ENCODE measurements at places on chromosomes 1 and 21. TPM values are rescaled to one million over a fixed set of nuclear protein-coding genes. Genes with fewer than 3 reads are reported as not detected.

Gene LEMD1
- total RNA-seq = not detected

Gene REG4
- not detected for total RNA-seq

Gene LHX8
- not detected for total RNA-seq

Gene COL11A1
- total RNA-seq = not detected

Gene POMGNT1
- total RNA-seq = 64.4 TPM

Gene MCOLN2
- not detected for total RNA-seq

Gene KIAA1614
- total RNA-seq = 2.0 TPM

Gene TSSK3
- total RNA-seq = 1.1 TPM

Gene EMC1
- total RNA-seq = 77.5 TPM

Gene FAF1
- total RNA-seq = 57.6 TPM

Gene PLA2G4A
- 10.6 TPM for total RNA-seq

Gene RAB7B
- not detected for total RNA-seq

Gene PRAMEF12
- total RNA-seq = not detected

Gene FLG2
- not detected for total RNA-seq

Gene RGS13
- not detected for total RNA-seq

Gene SPRR1A
- not detected for total RNA-seq

Gene DIPK1A
- 0.62 TPM for total RNA-seq

Gene TNFRSF4
- total RNA-seq = 1.5 TPM

Gene ADAMTS4
- total RNA-seq = 13.6 TPM

Gene LMX1A
- total RNA-seq = not detected

Gene C8A
- not detected for total RNA-seq

Gene ELF3
- 0.29 TPM for total RNA-seq

Gene GNAT2
- not detected for total RNA-seq

Gene ACTN2
- 0.28 TPM for total RNA-seq

All from endothelial cell of umbilical vein (primary cell).